ENCODE measurements at places on chromosomes 11 and 22.
A peak's percentile ranks its signal among the peaks of the same experiment; 100 is the strongest.

GRCh38 chr11:93133488-93134109 lies 64.2 kb downstream of the SLC36A4 start:
- DNase-seq, result no peak

DNA sequence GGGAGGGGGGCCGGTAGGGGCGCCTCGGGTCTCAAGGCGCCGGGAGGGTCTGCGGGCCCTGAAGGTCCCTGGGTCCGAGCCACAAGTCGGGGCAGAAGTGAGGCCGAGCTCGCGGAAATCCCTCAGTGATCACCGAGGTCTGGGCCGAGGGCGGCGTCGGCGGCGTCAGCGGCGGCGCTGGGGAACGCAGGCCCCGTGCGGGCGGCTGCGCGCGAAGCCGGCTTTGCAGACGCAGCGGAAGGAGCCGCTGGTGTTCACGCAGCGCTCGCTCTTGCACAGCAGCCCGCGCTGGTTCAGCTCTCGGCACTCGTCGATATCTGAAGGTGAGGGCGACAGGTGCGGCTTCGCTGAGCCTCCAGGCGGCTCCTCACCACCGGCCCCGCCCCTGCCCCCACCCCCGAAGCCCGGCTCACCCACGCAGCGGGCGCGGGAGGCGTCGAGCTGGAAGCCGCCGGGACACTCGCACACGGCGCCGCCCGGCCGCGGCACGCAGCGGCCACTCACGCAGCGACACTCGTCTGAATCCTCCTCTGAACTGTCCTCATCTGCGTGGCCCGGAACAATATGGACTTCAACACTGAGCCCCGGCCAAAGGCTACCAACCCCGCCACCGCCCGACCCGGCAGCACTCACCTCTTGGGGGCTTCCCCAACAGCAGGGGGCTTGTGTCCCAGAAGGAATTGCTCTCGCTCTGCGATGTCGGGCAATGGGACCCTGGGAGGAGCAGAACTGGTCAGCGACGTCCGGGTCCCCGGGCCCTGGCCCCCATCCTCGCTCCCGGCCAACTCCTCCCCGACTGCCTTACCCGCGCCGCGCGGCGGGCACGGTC lies 14.2 kb downstream of the SCYL1 start:
- no peak for DNase-seq

DNA sequence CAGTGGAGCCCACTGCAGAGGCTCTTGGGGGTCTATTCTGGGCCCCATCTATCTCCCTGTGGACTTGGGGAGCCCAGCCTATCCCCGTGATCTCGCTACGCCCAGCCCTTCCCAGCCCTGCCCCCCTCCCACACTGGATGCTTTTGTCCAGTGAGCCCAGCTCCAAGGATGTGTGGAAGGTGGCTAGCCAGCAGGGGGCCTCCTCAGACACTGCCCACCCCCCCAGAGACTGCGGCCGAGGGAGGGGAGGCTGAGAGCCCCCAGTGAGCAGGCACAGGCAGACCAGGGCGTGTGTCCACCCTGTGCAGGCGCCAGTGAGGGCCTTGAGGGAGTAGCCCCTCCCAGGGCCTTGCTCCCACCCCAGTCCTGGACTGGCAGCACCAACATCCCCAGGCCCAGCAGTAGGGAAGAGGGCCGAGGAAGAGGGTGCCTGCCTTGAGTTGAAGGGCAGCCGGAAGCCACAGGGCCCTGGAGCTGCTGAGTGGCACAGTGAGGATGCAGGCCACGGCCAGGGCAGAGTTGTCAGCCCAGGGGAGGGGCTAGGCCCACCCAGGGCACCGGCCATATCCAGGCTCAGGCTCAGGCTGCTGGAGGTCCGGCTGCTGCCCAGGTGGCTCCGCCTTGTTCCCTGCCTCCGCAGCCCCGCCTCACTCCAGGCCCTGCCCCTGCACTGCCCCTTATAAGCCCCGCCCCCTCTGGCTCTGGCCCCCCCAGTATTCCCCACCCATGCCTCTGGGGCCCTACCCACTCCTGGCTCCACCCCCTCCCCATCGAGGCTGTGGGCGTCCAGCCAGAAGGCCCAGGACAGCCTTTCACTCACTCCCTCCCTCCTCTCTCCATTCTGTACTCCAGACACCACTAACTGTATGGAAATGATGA lies 28.0 kb downstream of the MOB2 start:
- DNase-seq, result no peak

DNA sequence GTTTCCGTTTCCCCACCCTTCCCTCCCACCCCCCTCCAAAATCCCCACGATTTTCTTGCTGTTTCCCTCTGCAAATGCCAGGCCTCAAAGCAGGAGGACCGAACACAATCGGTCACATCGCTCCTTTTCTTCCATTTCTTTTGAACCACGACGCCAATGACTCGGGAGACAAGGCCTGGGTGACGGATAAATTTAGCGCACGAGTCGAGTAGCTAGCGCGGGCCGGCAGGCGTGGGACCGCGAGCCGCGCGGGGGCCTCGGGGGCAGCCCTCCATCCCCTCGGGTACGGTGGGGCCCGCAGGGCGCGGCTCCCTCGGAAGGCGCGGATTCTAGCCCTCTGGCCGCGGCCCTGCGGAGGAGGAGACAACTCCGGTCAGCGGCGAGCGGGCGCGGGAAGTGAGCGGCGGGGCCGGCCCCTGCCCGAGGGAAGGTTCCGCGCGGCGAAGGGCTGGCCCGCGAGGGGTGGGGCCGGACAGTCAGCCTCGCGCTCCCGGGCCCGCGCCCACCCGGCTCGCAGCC lies 414 bp downstream of the JOSD1 start:
- DNase-seq, result no peak

GRCh38 chr11:126293726-126294125 lies 10.1 kb upstream of the DCPS start:
- DNase-seq, result no peak

- DNase-seq, result no peak
Measured at GRCh38 chr11:35236667-35237003, 97.7 kb downstream of the CD44 start.

- DNase-seq, result no peak
Measured at GRCh38 chr11:129117595-129118350, 74.4 kb downstream of the ARHGAP32 start.

- no peak for DNase-seq
Measured at GRCh38 chr22:19287889-19288288, 3.6 kb downstream of the CLTCL1 start.

GRCh38 chr11:75492181-75492820 lies 33.4 kb downstream of the GDPD5 start:
- DNase-seq, result no peak

GRCh38 chr11:115530752-115531151 lies 26.5 kb upstream of the CADM1 start:
- no peak for DNase-seq

DNA sequence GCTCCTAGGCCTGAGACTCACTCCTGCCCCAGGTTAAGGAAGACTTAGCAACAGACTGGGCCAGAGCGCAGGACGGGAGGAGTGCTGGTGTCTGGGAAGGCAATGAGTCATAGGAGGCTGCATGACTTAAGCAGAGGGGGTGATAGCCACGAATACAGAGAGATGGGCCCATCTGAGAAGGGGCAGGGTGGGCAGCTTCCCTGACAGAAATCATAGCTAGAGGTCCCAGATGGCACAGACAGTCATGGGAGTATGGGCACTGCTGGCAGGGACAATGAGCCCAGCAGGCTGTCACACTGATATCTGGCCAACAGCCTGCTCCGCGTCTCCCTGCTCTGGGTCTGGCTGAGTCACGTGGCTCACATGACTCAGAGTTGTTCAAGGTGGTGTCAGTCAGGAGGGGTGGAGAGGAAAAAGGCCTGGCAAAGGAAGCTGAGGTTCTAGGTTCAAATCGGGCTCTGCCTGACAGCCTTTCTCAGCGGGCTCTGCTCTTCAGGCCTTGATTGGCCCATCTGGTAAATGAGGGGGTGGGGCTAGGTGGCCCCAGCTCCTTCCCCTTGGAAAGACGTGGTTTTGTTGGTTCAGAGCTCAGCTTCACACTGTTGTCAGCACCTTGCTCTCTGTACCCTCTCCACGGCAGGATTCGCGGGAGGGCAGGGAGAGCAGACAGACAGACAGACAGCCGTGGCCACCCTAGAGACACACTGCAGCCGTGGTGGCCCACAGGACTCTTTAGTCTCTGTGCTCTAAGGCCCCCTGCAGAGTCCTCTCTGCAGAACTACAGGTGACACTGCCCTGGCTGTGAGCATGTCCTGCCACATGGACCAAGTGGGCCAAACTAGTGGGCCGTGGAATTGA lies 47.8 kb downstream of the DBX1 start:
- DNase-seq, result peak; percentile 73

DNA sequence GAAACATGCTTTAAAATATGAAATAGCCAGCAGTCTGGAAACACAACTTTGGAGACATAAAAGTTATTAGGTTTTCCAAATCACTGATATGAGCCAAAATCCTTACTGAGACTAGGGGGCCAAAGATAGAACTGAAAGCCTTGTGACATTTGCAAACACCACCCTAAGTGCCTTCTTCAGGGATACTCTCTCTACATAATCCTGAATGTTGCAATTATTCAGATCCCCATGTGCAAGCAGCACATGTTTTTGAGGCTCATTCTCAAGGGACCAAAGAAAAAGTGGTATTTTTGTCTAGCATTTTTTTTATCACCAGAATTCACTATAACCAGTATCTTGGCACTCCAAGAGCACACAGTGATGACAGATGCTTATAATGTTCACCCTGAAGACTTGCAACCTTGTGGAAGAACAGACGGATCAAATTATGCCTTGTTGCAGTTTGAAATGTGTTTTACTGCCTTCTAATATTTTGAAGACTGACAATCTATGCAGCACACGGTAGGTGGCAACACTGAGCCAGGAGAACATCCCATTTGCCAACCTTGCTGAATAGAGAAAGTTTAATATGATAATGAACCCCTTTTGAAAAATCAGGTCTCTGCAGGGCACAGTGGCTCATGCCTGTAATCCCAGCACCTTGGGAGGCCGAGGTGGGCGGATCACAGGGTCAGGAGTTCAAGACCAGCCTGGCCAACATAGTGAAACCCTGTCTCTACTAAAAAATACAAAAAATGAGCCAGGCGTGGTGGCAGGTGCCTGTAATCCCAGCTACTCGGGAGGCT lies 78.5 kb downstream of the PLEKHA7 start:
- DNase-seq, result no peak

DNA sequence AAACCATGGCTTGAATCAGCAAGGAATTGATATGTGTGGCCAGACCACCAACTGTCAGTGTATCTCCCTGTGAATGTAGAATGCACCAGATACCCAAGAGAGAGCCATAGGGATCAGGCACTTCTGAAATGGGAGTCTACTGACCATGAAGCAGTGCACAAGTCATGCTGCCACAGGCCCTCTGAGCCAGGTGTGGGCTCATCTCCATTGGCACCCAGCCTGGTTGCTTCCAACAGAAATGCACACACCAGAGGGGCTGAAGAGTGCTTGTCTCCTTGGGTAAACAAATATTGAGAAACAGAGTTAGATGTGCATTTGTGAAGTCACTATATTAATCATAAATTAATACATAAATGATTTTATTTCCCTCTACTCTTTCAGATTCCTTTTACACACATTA lies 28.4 kb upstream of the PANX1 start:
- DNase-seq, result no peak

DNA sequence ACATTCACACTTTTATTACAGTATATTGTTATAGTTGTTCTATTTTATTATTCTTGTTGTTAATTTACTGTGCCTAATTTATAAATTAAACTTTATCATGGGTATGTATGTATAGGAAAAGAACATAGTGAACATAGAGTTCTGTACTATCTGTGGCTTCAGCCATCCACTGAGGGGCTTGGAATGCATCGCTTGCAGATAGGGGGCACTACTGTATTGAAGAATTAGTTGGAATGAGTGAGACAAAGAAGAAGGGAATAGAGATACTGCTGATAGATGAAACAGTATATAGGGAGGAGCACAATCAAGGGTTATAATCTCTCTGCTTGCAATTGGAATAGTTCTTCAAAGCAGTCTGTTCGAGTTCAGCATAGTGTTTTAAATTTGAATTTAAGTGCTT lies 432.2 kb downstream of the RAB38 start:
- no peak for DNase-seq

- no peak for DNase-seq
Measured at GRCh38 chr11:15942936-15943335, 413.4 kb downstream of the SOX6 start.

- no peak for DNase-seq
Measured at GRCh38 chr11:64866173-64866491, 12.3 kb downstream of the EHD1 start.

DNA sequence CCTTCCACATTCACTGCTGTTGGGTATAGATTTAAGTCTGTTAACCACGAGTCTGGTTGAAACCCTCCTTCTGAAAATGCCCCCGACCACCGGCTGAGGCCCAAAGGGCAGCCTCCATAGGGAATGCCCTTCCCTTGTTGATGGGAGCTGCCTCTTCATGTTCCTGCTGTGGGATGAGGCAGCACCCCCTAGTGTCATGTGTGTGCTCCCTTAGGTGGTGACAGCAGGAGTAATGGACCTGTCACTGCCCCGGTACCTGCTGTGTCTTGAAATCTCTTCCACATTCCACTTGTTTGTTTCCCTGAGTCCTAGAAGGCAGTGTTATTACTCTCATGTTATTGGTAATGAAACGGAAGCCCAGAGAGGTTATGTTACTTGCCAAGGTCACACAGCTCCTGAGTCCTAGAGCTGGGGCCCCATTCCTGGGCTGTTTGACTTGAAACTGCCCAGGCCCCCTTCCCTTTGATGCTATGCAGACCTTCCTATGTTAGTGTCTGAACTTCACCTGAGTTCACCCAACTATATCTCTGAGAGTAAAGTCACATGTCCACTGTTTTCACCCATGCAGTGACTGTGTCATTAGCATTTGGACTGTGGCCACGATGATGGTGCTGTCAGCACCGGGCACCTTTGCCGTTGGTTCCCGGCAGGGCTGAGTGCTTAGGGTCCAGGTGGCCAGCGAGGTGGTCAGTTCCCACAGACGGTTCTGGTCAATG lies 234.3 kb downstream of the TBC1D22A start:
- DNase-seq, result no peak
